OCI-M1 (cell line): ENCODE measurements at places on chromosomes 13 and 19.
A peak's percentile ranks its signal among the peaks of the same experiment; 100 is the strongest.

DNA sequence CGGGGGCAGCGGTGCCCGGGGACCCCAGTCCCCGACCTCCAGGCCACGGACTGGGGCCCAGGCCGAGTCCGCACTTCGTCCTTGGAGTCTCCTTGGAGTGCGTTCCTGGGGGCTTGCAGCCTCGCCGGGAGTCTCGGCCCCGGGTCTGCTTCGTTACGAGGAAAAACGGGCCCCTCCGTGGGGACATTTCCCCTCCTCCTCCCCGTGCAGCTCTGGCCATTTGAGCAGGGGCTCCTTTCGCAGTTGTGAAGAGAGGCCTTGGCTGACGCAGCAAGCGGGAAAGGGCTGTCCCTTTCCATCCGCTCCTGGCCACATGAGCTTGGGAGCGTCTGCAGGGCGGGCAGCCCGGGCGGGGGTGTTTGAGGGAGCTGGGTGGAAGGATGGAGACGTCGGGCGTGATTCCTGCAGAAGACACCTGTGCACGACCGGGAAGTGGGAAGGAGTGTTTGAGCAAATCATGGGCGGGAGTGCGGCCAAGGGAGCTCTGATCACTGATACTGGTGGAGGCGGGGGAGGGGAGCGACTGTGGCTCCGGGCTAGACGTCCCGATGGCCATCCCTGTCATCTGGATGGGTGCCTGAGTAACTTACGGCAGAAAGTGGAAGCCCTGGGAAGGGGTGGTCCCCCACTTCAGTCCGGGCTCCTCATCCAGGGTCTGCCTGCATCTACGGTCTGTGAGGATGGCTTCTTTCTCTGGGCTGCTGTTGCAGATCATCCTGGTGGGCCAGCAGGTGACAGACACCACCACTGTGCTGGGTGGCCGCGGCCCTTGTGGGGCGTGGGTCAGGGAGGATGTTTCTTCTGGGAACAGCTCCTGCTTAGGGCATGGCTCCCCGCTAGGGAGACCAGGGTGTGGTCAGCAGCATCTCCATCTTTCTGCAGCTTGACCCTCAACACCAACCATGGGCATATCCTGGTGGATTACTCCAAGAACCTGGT lies 736 bp downstream of the GPI start:
- peak; percentile 55 for DNase-seq

DNA sequence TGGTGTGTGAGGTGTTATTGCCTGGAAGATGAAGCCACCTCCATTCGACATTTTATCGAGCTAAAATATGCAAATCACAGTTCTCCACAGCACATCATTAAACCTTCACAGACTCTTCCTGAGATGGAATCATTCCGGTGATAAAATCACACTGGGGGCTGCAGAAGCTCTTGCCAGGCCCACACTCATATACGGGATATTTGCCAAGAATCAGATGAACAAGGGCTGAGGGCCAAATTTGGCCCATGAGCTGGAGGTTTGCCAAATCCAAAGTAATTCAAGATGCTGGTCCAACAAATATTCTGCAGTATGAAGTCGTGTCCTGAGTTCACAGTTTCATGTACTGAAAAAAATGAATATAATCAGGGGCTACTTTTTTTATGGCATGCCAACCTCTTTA lies 16.7 kb upstream of the RXFP2 start:
- no peak for DNase-seq

DNA sequence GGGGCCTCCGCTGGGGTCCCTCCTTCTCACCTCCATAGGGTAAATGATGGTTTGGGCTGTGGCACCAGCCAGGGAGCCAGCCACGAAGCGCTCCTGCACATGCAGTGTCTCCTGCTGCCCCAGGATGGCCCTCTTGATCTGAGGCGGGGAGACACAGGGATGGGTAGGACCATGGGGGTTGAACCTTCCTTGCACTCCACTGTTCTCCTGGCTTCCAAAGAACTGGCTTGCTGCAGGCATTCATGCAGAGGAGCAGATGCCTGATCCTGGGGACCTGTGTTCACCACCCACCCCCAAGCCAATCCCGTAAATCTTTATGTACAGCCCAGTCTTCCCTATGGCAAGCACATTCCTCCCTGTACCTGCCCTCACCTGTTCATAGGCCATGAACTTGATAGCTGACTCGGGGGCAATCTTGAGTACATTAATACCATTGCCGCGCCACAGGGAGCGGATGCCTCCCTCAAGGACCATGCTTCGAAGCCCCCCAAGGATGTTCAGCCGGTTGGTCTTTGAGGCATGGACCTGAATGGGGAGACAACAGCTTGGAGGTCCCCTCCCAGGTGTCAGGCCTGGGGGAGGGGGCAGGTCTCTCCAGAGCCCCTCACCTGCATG lies 5.5 kb downstream of the SLC25A23 start:
- DNase-seq: no peak

DNA sequence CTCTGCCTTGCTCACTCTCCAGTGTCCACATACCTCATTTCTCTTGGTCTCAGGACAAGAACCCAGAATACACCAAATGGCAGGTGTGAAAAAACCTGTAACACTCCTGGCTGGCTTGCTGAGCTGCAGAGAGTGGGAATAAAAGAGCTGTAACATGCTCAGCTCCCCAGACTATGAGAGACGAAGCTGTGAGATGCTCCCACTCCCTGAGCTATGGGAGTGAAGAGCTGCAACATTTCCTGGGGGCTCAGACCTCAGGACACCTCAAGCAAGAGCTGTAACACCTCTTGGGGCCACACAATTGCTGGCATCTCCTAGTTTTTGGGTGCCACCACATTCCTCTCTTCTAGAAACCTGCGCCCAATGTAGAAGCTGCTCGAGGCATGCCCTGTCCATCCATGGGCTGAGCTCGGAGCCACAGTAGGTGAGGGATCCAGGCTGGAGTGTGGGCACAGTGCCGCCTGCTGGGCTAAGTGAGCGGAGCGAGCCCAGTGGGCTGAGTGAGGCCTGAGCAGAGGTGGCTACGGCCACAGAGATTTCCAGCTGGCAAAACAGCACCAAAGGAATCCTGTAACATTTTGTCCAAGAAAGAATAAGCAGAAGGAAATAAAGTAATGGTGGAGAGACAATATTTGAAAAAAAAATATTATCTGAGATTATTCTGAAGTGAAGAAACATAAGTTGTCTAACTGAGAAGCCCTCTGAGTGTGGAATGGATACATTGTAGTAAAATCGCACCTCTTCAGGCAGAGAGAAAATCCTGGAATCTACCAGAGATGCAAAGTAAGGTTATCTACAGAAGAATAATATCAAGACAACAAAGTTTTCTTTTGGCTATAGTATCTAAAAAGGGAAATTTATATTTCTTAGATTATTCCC lies 186.2 kb upstream of the PCDH9 start:
- peak; percentile 71 for DNase-seq

DNA sequence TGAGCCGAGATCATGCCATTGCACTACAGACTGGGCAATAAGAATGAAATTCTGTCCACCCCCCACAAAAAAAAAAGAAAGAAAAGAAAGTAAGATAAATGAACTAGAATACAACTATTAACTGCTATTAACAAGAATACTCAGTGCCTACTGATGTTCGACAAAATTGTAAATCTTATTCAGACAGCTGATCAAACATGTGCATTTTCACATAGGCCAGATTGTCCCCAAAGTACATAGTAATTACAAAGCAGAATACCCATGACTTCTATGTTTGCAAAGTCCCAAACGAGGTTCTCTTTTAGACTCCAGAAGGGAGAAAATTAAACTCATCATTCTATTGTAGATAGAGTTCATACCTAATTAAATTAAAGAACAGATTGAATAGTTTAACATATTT lies 113.4 kb downstream of the UFM1 start:
- DNase-seq: no peak
